Esophagus muscularis mucosa (tissue), 4 donors: ENCODE measurements at places on chromosomes 5 and 9.

DNA sequence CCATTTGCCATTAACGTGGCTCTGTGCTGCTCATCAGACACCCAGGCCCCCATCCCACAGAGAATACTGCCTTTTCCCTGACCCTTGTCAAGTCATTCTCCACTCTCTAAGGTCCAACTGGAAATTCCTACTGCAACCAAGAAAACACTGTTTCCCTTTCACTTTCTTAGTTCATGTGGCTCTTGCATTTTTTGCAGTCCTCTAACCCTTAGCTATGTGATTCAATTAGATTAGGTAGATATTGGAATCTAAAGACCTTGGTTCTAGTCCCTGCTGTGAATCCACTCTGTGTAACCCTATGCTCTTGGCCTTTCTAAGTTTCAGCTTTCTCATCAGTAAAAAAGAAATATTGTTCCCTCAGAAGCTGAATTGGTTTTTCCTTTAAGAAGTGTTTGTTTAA is 649.4 kb downstream of the CCDC171 start:
- no peak for DNase-seq

DNA sequence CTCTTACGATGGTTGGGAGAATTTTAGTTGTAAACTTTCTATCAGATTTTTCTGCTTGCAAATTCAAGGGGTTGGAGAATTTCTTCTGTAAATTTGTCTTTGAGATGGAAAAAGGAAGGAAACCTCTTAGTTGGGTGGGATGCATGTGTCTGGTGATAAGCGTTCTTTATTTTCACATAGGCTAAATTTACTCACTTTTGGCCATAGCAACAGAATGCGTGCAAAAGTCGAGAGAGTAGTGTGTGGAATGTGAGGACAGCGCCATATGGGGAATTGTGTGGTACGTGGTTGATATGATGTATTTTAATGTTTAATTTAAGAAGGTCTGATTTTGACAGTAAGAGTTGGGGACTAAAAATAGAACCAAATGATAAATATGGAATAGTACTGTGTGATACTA is 282.2 kb downstream of the TAF11L14 start:
- DNase-seq, result no peak

- DNase-seq, result no peak
Measured at GRCh38 chr9:92747459-92748232, 17.0 kb downstream of the BICD2 start.

DNA sequence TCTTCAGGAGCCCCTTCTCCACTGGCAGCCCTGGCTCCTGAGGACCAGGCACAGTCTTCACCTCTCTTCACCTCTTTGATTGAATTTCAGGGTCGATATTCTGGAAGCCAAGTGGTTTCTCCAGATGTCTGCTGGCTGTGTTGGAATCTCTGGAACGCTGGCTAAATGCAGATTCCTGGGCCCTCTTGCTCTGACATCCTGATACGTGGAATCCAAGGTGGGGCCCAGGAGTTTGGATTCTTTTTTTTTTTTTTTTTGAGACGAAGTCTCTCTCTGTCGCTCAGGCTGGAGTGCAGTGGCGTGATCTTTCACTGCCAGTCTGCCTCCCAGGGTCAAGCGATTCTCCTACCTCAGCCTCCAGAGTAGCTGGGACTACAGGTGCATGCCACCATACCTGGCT is 26.8 kb upstream of the IER5L start:
- DNase-seq, result no peak

- DNase-seq, result peak; percentile 62
Measured at GRCh38 chr5:73218552-73219171, 45.7 kb downstream of the TMEM174 start.

DNA sequence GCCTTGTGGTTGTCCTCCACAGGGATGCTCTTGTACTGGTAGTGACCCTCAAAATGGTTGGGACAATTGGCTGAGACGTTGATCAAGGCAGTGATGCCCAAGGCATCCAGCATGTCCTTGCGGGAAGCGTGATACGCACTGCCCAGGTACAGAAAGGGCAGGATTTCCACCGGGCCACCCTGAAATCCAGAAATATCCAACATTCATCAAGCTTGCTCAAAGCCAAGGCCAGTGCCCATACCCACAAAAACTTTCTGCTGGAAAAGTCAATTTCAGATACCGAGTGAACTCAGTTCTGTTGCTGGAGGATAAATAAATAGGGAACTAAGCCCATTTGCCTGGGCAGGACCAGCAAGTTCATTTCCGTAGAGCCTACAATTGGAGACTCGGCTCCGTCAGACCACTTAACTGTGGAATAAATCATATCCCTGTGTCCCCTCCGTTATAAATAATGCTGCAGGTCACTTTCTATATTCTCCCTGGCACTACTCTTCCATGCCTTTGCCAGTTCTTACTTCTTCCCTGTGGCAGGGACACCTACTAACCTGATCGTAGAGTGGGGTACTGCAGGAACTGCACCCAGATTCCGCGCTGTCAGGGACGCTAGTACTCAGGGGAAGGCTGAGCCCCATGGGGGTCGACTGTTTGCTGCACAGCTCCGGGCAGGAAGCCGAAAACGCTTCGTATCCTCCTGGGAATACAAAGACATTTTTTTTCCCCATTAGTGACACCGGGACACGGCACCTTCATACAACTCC is 1.2 kb downstream of the DUSP1 start:
- no peak for DNase-seq

- DNase-seq, result no peak
Measured at GRCh38 chr5:78157001-78157400, 137.5 kb downstream of the AP3B1 start.

DNA sequence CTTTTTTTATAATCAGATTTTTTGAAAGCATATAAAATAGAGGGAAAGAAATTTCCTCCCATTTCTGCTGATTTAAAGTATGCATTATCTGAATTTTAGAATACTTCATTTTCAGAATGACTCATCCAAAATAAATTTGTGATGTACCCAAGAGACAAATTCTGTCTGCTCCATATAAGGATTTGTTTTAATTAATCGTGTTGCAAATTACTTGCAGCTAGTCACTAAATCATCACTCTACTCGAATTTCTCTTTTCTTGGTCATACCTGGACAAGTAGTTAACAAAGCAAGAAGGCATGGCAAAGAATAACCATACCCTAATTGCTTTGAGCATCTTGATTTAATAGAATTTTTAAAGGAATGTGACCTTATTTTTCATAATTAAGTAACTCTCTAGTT is 284.1 kb upstream of the GRAMD2B start:
- no peak for DNase-seq

GRCh38 chr5:142011572-142012185 is 1.1 kb downstream of the GNPDA1 start:
- DNase-seq, result peak; percentile 53

DNA sequence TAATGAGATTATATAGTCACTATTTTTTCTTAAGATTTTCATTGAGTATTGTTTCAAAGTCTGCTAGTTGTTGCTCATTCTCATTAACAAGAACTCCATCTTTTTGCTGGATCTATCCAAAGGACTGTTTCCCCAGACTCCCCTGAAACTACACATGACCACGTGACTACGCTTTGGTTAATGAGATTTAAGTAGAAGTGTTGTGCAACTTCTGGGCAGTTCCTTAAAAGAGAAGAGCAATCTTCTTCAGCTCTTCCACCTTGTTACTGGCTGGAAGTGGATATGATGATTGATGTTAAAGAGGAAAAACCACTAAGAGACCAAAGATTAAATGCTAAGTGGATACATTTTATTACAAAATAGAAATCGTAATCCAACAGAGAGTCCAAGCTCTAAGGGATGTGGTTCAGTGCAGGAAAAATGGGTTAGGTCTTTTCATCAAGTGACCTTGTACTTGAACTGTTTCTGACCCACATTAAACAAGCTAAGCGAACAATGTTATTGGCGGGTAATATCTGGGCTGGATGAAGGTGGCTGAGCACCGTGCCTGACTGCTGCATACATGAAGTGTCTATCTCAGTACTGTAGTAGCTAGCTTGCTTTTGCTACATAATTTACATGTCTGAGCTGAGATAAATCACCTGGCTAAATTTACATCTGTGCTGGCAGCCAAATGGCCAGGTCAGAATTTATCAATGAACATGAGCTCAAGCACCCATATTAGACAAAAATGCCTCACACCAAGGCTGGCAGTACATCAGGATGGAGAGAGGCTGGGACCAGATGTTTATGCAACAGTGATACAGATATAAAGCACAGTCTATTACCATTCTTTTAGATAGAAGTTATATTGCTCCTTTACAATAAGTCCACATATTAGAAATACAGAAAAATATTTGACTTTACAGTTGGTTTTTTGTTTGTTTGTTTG is 7.5 kb upstream of the CTNNAL1 start:
- no peak for DNase-seq

DNA sequence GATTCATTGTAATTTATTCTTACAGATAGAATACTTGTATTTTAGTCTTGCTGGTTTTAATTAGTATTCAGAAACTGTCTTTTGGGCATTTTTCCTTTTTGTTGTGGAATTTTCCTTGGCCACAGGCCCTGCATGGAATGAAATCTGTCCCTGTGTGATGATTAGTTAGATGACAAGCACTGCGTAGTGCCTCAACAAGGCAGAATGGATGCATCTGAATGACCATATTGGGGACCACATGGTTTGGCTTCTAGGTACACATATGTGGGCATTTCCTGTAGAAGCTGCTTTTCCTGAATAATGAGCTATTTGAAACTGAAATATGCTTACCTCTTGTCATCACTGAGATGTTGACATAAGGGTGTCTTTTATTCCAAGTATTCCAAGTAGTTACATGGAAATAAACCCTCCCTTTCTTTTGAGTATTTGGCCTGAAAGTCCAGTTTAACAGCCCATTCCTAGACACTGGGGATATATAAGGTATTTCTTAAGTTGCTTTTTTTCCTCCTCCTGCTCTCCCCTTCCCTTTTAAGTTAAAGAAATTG is 147.3 kb downstream of the YTHDC2 start:
- DNase-seq, result no peak

DNA sequence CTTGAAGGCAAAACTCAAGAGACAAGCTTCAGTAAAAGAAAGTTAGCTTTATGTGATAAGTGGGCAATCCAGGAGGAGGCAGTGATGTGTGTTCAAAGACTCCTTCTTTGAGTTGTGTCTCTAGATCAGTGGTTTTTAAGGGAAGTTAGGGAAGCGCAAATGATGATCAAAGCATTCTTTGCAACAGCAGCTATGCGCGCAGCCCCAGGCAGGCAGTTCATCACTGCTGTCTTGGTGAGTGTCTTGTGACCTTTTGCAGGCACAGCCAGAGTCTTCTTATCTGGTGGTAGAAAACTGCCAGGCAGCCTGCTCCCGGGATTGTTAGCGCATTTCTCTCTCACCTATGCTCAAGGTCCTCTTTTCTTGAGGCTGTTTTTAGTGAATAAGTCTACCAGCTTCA is 40.3 kb upstream of the CLK4 start:
- no peak for DNase-seq

GRCh38 chr9:110623462-110624025 is 44.0 kb upstream of the SVEP1 start:
- DNase-seq, result no peak
